Ureter (tissue), 1 donor: ENCODE measurements at places on chromosomes 6 and 20. TPM values are rescaled to one million over a fixed set of nuclear protein-coding genes. Genes with fewer than 3 reads are reported as not detected.

DNA sequence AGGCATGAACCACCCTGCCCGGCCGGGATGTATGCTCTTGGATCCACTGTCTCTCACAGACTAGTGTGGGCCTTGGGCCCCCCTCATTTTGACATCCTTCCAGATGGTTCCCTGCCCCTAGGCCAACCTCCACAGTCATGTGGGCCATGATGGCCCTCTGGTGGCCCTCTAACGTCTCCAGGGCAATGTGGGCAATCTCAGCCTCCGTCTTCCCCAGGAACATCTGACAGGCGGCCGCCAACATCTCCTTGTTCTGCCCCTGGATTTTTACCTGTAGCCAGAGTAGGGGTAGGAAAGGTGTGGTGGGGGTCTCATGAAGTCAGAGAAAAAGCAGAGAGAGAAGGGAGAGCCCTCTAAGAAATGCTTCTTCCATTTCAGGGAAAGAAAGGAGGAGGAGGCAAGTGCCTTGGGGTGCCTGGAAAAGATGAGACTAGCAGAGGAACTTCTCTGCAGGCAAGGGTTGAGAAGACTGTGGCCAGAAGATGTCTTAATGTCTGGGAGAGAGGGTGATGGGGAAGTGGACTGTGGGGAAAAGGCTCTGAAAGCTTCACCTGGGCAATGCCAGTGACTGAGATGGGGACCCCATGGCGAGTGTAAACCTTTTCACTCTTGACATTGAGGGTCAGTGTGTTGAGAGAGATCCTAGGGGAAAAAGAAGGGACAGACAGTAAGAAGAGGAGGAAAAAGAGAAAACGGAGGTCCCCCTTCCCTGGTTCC is 1.3 kb downstream of the FLOT1 start:
- DNase-seq: no peak

DNA sequence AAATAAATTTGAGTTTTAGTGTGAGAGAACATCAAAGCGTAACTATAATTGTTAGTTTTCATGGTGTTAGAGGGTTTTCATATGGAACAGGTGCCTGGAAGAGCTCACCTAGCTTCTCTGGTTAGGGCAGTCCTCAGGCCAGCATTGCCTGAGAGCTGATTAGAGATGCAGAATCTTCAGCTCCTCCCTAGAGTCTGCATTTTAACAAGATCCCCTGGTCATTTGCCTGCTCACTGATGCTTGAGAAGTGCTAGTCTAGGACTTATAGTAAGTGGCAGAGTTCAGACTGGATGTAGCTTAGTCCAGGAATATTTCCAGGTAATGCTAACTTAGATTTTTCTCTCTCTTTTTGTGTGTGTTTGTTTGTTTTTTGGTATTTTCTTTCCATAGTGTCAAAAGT is 21.7 kb upstream of the SMIM26 start:
- no peak for DNase-seq

GRCh38 chr6:166488076-166488685 is 98.3 kb downstream of the RAMACL start:
- DNase-seq: no peak

DNA sequence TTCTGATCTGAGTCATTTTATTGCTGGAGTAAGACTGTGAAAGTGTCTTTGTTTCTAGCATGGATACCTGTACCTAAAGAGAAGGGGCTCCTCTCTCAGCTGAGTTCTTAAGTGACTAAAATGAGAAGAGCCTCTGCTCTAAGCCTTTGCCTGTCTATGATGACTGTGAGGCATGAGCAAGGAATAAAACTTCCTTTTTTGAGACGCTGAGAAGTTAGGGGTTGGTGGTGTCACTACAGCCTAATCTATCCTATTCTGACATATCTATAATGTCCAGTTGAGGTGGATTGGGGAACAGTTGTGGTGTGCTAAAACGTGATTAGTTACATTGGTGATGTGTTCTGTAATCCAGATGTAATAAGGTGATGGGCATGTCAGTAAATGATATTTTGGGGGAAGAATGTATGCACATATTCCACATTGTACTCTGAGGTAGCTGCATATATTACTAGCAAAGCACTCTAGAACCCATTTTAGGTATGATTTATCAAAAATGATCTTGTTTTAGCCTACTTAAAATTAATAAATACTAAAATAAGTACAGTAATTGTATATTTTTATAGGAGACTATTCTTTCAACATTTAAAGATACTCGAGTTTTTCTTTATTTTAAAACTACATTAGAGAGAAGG is 18.1 kb downstream of the ADGRB3 start:
- no peak for DNase-seq

DNA sequence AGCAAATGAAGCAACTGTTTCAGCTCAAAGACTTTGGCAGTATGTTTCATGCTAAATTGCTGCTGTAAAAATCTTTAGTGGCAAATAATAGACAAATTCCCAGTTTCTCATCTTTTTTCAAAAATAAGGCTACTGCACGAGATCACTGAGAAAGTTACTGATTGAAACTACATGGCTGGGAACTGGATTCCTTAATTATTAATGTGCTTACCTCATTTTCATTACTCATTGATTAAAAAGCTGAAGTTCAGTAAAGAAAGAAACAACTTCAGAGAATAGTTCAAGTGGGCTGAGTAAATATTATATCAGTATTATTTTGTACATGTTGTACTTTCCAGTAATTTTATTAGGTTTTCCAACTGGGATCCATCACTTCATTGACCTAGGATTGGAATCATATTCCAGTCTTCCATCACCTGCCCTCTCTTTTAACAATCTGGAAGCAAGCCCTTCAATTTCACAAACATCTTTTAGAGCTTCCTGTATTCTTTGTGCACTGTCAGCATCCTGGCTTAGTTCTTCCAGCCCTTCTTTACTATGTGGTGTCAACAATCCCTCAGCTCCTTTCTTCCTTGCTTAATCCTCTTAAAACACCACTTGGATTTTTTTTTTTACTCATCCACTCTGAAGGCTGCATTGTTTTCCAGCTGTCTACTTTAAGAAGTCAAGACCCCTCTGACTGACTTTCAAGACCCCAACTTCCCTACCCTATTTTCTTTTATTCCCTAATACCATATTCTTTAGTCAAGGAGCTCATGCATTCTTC is 4.3 kb downstream of the MEI4 start:
- DNase-seq: no peak

DNA sequence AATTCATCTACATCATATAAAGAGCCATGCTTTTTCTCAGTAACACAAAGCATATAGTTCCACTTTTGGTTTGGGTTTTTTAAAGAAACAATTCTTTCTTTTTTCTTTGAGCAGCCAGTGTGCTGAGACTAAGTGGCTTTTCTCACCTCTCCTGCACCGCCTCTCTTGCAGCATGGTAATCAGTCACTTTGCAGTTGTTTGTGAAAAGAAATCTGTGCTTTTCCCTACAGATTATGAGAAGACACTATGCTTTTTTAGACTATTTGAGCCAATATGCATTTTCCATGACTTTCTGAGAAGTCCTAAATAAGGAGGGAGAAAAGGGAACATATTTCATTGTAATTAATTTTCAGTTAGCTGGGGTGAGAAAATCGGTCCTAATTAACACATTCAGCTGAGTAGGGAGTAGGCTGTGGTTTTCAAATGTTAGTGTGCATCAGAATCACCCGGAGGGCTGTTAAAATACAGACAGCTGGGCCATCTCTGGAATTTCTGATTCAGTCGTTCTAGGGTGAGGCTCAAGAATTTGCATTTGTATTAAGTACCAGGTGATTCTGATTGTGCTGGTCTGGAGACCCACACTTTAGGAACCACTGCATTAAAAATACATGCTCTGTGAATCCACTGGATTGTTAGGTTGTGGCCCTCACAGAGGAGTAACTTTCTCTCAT is 155.2 kb downstream of the TINAG start:
- no peak for DNase-seq

DNA sequence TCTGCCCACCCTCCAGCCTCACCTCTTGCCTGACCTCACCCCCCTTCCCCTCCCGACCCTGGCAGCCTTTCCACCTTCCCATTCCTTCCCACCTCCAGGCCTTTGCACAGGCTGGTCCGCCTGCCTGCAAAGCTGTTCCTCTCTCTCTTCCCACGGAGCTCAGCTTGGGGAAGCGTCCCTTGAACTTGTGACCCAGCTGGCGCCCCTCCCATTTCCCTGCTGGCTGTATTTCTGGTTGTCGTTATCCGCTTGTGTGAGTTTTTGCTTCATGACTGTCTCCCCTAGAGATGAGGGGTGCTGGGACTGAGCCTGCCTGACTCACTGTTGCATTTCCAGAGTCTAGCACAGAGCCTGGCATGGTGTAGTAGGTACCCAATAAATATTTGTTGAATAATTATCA is 32.5 kb downstream of the VSTM2L start:
- no peak for DNase-seq

PRDM1 gene
- 18.2 TPM for total RNA-seq

UBE2C gene
- total RNA-seq: 1.1 TPM

DCDC2 gene
- 15.2 TPM for total RNA-seq
